Thoracic aorta endothelial cell (primary cell): ENCODE measurements at places on chromosomes 16 and 17. TPM values are rescaled to one million over a fixed set of nuclear protein-coding genes. Genes with fewer than 3 reads are reported as not detected.

The HNF1B gene
- total RNA-seq = not detected in 2 replicates

The SULT1A1 gene
- total RNA-seq = 6.0 and 9.6 TPM in 2 replicates

The PABPN1L gene
- not detected in 2 replicates for total RNA-seq

The SLC5A10 gene
- not detected in 2 replicates for total RNA-seq

The SNX20 gene
- total RNA-seq = not detected in 2 replicates

The NUBP1 gene
- total RNA-seq = 17.5 and 18.0 TPM in 2 replicates

The KRT20 gene
- not detected in 2 replicates for total RNA-seq

The AXIN2 gene
- 3.9 and 4.5 TPM in 2 replicates for total RNA-seq

The FLOT2 gene
- 75.6 and 75.8 TPM in 2 replicates for total RNA-seq

The SMIM36 gene
- total RNA-seq = not detected in 2 replicates

The MSLN gene
- total RNA-seq = not detected in 2 replicates

The TCAP gene
- total RNA-seq = 0.13 and 0.36 TPM in 2 replicates

The KLHL10 gene
- total RNA-seq = not detected in 2 replicates

The GAST gene
- not detected in 2 replicates for total RNA-seq

The HSPB9 gene
- not detected in 2 replicates for total RNA-seq

The CPSF4L gene
- total RNA-seq = not detected in 2 replicates

The UNC13D gene
- total RNA-seq = 3.5 and 3.7 TPM in 2 replicates

The PTX4 gene
- total RNA-seq = not detected in 2 replicates

The C16orf96 gene
- 0.07 TPM in 1 of 2 replicates, not detected in the other for total RNA-seq

The EPN2 gene
- 38.7 and 46.1 TPM in 2 replicates for total RNA-seq

The GCGR gene
- not detected in 2 replicates for total RNA-seq

The COPZ2 gene
- 5.1 and 6.8 TPM in 2 replicates for total RNA-seq

The NRN1L gene
- total RNA-seq = 0.66 TPM in 1 of 2 replicates, not detected in the other

The C16orf74 gene
- total RNA-seq = 35.0 and 35.3 TPM in 2 replicates

The TLCD3B gene
- total RNA-seq = 0.07 and 0.13 TPM in 2 replicates

The WFIKKN2 gene
- not detected in 2 replicates for total RNA-seq

The TAT gene
- not detected in 2 replicates for total RNA-seq

The STH gene
- not detected in 2 replicates for total RNA-seq

The BAHCC1 gene
- total RNA-seq = 6.0 and 10.3 TPM in 2 replicates

The TBC1D3C gene
- 0.13 TPM in 1 of 2 replicates, not detected in the other for total RNA-seq

The ALDH3A1 gene
- total RNA-seq = 0.93 and 2.1 TPM in 2 replicates

The SEPTIN1 gene
- under 0.01 and 0.50 TPM in 2 replicates for total RNA-seq

The FKBP10 gene
- 129 and 131 TPM in 2 replicates for total RNA-seq

The DNAI2 gene
- not detected in 2 replicates for total RNA-seq

The RAB11FIP4 gene
- total RNA-seq = 0.13 and 0.29 TPM in 2 replicates
